ENCODE measurements at places on chromosomes 6 and 20.

- no peak for DNase-seq
Observed at GRCh38 chr6:139355172-139355571, 19.3 kb downstream of the CITED2 start.

- DNase-seq: peak; percentile 73
Observed at GRCh38 chr6:26122402-26122792, 35.2 kb downstream of the HFE start.

DNA sequence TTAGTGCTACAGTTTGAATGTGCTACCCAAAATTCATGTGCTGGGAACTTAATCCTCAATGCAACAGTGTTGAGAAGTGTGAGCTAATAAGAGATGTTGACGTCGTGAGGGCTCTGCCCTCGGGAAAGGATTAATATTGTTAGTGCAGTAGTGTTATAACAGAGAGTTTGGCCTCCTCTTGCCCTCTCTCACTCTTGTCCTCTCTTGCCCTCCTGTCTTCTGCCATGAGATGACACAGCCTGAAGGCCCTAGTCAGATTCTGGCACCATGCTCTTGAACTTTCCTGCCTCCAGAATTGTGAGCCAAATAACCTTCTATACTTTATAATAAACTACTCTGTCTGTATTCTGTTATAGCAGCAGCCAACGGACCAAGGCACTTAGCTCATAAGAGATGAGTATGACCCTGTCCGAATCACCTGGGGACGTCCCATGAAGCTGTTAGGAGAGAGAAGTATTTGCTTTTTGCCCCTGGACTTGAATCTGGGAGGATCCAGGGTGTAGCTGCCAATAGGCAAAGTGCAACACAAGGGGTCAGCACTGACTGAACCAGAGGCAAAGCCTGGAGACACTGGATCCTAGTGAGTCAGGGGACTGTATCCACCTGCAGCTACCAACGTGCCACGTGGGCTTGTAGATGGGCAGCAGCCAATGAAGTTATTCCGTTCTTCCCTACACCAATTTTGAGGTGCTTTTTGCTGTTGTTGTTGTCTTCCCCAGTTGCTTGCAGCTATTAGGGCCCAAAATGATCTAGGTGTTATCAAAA lies 233.7 kb downstream of the THBS2 start:
- DNase-seq: no peak

DNA sequence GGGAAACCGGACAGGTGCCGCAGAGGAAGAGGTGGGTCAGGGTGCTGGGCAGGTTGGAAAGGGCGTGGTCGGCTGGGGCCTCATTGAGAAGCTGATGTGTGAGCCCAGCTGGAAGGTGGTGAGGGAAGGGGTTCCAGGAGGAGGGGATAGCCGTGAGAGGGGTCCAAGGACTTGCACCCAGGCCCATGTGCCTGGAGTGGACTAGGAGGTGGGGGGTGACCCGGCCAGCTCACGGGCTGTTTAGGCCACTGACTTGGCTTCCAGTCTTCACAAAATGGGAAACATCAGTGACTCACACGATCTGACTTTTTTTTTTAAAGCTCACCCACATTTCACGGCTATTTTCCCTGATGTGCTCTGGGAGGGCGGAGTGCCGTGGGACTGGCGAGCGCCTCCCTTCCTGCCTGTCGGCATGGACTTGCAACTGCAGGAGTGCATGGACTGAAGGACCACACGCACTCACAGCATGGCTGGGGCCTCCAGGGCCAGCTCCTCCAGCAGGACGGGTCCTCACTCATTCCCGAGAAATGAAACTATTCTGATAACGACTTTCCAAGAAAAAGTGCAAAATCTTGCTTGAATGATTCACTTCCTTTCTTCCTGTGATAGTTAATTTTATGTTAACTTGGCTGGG lies 13.5 kb upstream of the PDE10A start:
- no peak for DNase-seq

DNA sequence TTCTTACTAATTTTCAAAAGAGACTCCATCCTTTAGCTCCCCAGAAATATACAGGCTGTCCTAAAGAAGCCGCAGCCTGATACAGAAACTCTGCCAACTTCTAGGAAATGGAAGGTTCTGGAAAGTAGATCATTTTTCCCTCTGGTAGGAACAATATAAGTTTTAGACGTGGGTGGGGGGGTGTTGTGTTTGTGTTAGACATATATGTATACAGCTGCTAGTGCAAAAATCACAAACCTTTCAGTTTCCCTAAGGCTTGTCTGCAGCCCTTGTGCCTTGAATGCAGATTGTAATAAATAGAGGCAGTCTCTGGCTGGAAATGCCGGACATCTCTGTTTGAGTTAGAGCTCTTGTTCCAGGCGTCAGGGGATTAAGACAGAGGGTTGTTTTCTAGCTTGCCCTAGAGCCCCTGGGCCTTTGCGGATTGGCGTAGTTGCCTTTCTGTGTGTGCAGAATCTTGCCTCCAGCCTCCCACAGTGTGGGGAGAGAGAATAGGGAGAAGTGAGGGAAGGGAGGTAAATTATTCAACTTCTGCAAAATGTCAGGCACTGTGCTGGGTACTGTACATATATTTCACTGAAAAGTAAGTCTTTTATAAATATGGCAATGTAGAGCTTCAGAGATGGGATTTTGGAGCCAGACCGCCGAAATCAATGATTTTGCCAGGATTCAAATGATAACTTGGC lies 269.7 kb downstream of the PRL start:
- DNase-seq: no peak

GRCh38 chr20:11890331-11891076 lies 27.2 kb upstream of the BTBD3 start:
- DNase-seq: peak; percentile 74

DNA sequence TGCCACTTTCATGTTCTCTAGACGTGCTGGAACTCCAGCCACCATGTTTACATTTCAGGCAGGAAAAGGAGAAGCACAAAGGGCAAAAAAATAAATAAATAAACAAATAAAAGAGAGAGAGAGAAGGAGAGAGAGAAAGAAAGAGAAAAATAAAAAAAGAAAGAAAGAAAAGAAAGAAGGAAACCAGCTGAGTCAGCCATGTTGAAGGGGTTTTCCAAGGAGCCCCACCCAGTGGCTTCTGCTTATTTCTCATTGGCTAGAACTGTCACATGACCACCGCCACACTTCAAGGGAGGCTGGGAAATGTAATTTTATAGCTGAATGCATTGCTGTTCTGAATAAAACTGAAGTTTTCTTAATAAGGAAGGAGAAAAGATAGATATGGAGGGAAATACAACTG lies 71.1 kb downstream of the BFSP1 start:
- no peak for DNase-seq

DNA sequence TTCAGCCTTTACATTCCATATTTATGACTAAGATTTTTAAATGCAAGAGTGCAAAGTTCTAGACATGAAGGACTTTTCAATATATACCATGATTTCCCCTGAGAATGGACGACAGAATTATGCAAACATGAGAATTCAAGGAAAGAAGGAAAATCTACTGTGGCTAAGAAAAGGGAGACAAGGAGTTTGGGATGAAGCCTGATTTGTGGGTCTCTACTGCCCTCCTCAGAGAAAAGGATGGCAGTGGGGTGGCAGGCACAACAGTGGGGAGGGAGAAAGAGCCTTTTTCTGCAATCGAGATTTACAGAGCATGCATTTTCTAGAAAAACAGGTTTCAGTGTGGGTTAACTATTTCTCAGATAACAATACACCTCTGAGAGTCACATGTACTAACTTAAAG lies 466.9 kb upstream of the NRSN1 start:
- DNase-seq: no peak
